ENCODE measurements at places on chromosomes 5 and 9.

DNA sequence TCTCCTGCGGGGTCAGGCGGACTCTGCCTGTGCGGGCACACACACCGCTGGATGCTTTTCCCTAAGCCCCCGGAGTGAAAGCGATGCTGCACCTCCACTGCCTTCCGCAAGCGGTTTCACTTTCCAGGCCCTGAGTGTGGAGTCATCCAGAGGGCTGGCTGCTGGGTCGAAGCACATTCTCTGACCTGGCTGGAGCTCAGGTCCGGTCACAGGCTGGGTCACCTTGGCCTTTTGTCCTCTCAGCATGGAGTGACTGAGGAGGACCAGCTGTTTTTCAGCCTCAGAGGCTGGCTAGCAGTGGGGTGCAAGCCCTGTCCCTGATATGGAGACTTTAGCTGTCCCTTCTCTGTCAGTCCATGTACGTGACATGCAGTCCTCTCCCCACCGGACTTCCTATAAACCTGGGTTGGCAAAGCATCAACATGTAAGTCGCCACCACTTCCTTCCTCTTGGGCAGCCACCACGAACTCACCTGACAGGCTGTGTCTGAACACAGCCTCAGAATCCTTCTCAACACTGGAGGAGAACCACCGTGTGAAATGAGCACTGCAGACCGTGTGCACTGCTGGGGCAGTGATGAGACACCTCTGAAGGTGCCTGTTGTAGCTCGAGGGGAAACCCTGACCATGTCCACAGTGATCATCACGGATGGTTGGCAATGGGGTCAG lies 51.3 kb downstream of the GADD45G start:
- no peak for DNase-seq

- peak; percentile 18 for DNase-seq
Observed at GRCh38 chr5:123460296-123460729, 37.1 kb upstream of the CEP120 start.

DNA sequence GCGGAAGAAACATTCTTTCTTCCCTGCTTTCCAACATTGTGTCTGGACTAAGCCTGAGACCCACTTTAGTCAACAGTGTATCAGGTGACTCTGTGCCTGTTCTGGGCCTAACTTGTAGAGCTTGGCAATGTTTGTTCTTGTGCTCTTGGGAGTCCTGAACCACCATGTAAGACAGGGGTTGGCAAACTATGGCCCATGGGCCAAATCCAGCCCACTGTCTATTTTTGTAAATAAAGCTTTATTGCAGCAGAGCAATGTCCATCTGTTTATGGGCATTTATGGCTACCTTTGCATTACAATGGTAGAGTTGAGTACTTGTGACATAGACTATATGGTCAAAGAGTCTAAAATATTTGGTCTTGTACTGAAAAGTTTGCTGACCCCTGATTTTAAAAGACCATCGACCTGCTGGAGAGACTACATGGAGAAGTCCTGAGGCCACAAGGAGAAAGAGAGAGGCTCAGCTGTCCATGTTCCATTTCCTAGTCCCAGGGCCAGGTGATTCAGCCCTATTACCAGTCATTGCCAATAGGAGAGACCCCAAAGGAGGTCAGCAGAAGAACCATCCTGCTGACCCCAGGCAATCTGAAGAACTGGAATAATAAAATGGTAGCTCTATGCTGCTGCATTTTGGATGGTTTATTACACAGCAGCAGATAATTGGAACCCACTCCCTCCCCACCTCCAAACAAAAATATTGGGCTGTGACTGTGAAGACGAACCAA lies 211.3 kb downstream of the AUH start:
- DNase-seq, result no peak

DNA sequence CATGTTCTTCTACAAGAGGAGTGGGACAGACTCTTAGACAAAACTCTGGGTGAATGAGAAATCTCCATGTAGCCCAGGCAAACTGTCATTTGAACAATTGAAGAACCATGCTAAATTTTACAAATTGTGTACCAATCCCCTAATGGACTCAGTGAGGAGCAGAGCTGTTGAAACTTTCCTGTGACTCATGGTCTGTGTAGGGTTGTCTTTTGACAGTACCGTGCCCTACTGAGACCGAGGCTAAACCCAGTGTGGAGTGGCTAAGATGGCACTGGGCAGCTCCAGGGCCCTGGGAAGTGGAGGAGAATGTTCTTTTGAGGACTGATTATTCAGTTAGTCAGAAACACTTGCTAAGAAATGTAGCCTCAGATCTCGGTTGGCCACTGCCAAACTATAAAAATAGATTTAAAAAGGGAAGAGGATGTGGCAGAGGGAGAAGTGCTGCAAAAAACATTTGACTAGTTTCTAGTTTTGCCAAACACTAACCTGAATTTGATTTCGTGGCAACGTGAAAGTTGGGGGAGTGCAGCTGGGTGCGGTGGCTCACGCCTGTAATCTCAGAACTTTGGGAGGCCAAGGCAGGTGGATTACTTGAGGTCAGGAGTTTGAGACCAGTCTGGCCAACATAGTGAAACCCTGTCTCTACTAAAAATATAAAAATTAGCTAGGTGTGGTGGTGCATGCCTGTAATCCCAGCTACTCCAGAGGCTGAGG lies 24.7 kb downstream of the POU4F3 start:
- no peak for DNase-seq

GRCh38 chr5:95822542-95823181 lies at the start of gene GLRX:
GLRX (minus strand) TSS chr5:95822726; CDS start chr5:95822662, 64 bp downstream.
- DNase-seq, result no peak

- no peak for DNase-seq
Observed at GRCh38 chr5:1019001-1019905, 10.7 kb downstream of the NKD2 start.

GRCh38 chr5:66894480-66895240 lies 298.5 kb downstream of the MAST4 start:
- DNase-seq, result no peak

- DNase-seq, result no peak
Observed at GRCh38 chr9:121599872-121600585, 51.4 kb upstream of the DAB2IP start.

DNA sequence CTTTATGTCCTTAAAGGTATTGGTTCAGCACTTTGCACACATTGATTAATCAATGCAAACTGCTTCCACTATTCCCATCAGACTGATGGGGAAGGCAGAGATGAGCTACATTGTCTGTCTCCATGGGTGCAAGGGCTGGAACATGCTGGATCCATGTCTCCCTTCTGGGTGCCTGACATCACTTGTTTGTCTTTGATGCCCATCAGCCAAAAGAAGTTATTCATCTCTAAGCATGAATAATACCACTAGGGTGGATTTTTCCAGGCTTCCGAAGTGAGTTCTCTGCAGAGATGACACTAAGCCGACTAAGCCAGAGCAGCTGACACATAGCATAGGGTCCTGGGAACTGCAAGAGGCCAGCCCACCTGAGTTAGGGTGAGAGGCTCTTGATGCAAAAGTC lies 8.7 kb downstream of the FGF1 start:
- no peak for DNase-seq

GRCh38 chr9:111263116-111263515 lies 66.9 kb downstream of the OR2K2 start:
- no peak for DNase-seq

- no peak for DNase-seq
Observed at GRCh38 chr9:113417370-113417769, 6.8 kb downstream of the C9orf43 start.

GRCh38 chr5:157159209-157159751 lies 6.8 kb downstream of the GARIN3 start:
- DNase-seq, result no peak

- no peak for DNase-seq
Observed at GRCh38 chr9:131708226-131709002, 31.5 kb downstream of the RAPGEF1 start.

GRCh38 chr5:58842852-58843251 lies 260.0 kb downstream of the RAB3C start:
- no peak for DNase-seq

DNA sequence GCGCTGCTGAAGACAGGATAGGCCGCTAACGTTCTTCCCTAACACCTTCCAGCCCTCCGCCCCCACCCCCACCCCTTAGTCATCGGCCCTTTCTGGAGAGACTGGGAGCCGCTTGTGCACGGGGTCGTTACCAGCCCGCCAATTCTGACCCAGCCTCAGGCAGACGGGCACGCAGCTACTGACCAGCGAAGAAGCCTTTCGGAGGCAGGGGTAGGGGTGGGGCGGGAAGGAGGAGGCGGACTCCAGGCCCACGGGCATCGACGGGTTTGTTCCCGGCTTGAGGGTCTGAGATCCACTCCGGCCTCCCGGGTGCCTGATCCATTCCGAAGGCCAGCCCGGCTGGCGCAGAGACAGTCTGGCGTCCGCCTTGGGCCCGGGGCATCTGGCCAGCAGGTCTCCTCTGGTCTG lies 729 bp upstream of the HAND1 start:
- no peak for DNase-seq

GRCh38 chr5:14286007-14286406 lies 142.9 kb downstream of the TRIO start:
- DNase-seq, result no peak

- DNase-seq, result no peak
Observed at GRCh38 chr5:137402436-137403187, 96.5 kb downstream of the SPOCK1 start.

Data from stimulated activated CD4-positive, alpha-beta T cell treated with anti-CD3 and anti-CD28 coated beads, TNF-alpha, amount 100 ng/mL, for 24 hours (primary cell).